ENCODE measurements at places on chromosomes 1 and 21. TPM values are rescaled to one million over a fixed set of nuclear protein-coding genes. Genes with fewer than 3 reads are reported as not detected.

The OR10J5 gene
- not detected for total RNA-seq

The PRELP gene
- total RNA-seq = 47.4 TPM

The WDR47 gene
- 14.8 TPM for total RNA-seq

The SPRR2G gene
- total RNA-seq = not detected

The RGS13 gene
- total RNA-seq = 0.32 TPM

The SHISA4 gene
- 49.0 TPM for total RNA-seq

The C8A gene
- total RNA-seq = not detected

The SLC2A5 gene
- total RNA-seq = 3.8 TPM
